Esophagus muscularis mucosa (tissue), 4 donors: ENCODE measurements at places on chromosomes 7 and 10.

GRCh38 chr10:7153750-7154149 is 257.1 kb downstream of the SFMBT2 start:
- no peak for DNase-seq

- no peak for DNase-seq
Measured at GRCh38 chr10:80500572-80501380, 36.9 kb upstream of the SH2D4B start.

DNA sequence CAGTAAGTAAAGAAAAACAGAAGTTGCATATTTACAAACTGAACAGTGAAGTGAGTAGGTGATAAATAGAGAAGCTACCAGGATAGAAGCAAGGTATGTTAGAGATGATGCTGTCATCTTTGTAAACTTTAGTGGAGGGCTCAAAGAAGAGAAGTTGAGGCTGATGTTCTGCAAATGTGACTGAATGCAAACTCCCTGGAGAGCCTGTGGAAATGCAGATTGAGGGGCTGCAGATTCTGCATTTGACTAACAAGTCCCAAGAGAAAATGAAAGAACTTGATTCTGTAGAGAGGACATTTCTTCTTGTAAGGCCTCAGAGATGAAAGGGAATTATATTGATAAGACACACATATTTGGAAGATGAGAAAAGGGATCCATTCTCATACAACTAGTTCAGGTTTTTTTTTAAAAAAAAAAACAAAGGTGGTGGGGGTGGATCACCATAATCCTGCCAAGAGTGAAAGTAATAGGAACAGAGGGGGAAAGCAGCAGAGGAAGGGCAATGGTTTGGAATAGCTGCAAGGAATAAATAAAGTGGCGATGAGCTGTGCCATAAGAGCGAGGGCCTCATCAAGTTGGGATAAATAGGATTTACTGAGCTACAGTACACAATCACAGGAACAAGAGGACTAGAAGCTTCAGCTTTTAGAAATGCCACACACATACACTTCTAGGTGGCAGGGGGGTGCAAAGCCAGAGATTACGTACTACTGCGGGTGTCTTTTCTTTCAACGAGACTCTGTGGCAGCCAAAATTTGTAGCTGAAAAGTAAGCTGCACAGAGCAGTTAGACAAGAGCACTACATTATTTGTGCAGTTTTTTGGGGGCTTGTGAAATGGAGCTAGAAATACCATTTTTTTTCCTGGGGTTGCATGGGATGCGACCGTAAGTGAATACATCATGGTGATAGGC is 778.5 kb downstream of the NRG3 start:
- DNase-seq: no peak

GRCh38 chr7:9835199-9835598 is 1138.5 kb upstream of the PHF14 start:
- no peak for DNase-seq

GRCh38 chr10:73894245-73894971 is 16.5 kb upstream of the PLAU start:
- DNase-seq: no peak

DNA sequence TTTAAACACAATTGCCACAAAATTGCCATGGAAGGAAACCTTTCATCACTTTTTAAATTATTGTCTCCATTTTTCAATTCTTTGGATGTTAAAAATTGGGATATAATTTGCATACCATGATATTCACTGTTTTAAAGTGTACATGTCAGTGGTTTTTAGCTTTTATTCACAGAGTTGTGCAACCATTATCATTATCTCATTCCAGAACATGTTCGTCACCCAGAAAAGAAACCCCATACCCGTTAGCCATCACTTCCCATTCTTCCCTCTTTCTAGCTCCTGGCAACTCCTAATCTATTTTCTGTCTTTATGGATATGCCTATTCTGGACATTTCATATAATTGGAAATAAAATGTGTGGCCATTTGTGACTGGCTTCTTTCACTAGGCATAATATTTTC is 260.3 kb upstream of the FERD3L start:
- DNase-seq: no peak

DNA sequence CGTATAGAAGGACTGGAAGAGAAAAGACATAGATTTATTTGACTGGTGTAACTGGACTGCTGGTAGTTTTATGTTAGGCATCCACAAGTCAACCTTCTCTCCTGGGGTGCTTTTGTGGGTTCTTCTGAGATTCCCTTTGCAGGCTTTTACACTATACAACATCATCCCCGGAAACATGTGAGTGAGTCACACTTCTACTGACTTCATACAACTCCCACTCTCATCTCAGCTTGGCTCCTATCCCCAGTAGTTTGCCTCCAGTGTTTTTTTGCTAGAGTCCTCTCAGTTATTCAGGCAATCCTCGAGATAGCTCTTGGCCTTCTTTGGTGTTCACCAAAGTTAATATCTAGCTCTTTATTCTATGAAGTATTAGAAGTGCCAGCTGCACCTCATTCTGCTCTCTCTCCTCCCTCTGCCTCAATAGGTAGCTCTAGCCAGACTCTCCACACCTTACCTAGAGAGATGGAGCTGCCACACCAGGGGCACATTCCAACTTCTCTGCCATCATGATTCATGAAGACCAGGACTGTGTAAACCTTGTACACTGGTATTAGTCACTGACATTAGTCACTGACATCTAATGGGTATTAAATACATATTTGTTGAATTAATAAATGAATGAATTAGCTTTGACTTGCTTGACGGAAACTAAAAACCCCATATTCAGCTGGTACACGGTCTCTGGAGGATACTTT is 281.9 kb downstream of the PPP1R3A start:
- no peak for DNase-seq

DNA sequence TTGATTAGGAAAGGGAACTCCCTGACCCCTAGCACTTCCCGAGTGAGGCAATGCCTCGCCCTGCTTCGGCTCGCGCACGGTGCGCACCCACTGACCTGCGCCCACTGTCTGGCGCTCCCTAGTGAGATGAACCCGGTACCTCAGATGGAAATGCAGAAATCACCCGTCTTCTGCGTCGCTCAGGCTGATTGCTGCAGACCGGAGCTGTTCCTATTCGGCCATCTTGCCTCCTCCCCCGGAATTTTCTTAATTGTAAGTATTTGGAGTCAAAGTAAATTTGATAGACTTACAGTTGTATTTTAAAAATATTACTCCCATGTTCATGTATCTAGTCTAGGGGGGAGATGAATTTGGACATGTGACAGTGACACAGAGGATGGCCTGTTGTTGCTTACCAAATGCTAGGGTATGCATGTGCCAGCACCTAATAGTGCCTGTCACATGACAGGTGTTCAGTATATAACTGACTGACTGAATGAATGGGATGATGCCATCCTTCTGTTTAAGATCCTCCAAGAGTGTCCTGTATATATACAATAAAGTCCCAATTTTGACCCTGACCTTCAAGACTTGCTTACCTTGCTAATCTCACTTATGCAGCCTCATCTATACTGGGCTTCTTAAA is 42.0 kb upstream of the ICA1 start:
- DNase-seq: no peak

GRCh38 chr10:3548076-3548475 is 236.9 kb downstream of the KLF6 start:
- no peak for DNase-seq
